ENCODE measurements at places on chromosomes 7 and 10.

- DNase-seq = no peak
Observed at GRCh38 chr7:99019523-99020412, 124.1 kb downstream of the SMURF1 start.

GRCh38 chr10:78831461-78831860 is 237.3 kb upstream of the ZMIZ1 start:
- no peak for DNase-seq

GRCh38 chr7:10412422-10413019 is 561.2 kb upstream of the PHF14 start:
- no peak for DNase-seq

- DNase-seq = no peak
Observed at GRCh38 chr10:103877861-103878260, 22.5 kb upstream of the SH3PXD2A start.
